Liver (tissue), 10 donors: ENCODE measurements at places on chromosomes 5 and 9. TPM values are rescaled to one million over a fixed set of nuclear protein-coding genes. Genes with fewer than 3 reads are reported as not detected.
A peak's percentile ranks its signal among the peaks of the same experiment; 100 is the strongest.

Gene HARS2
- 10.8 TPM for total RNA-seq

Gene HMGXB3
- total RNA-seq = 22.9 TPM

Gene SAPCD2
- total RNA-seq = 0.08 TPM

Gene TOR1A
- total RNA-seq = 18.3 TPM

Gene IL31RA
- total RNA-seq = not detected

Gene GMCL2
- not detected for total RNA-seq

Gene FRRS1L
- total RNA-seq = 0.51 TPM

Gene NMUR2
- not detected for total RNA-seq

Gene PCDHGA4
- 0.23 TPM for total RNA-seq

Gene LOX
- 1.0 TPM for total RNA-seq

Gene SLC4A9
- not detected for total RNA-seq

DNA sequence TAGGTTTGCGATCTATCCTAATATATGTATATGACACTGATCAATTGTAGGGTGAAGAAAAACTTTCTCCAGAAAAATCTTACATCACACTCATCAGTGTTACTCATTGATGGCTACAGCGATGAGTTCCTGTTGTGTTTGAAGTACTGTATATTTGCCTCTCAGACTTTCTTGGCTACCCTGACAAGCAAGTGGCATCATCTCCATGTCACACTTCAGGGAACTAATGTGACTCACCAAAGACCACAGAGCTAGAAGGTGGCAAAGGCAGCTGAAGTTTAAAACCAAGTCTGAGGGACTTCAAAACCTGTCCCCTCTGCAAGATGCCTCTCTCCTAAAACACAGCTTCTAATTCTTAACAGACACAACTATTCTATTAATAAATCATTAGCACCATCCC lies 451.4 kb downstream of the CTNND2 start:
- H3K4me1 ChIP-seq = no peaks in the 10 kb centered on the region
- H3K36me3 ChIP-seq = no peaks in the 10 kb centered on the region
- no peak overlapping the region for H3K4me3 ChIP-seq
- no peak for DNase-seq
- no peak overlapping the region for H3K27ac ChIP-seq

GRCh38 chr5:127451096-127451495 lies 66.3 kb upstream of the PRRC1 start:
- no peaks in the 10 kb centered on the region for H3K36me3 ChIP-seq
- no peaks in the 10 kb centered on the region for H3K27me3 ChIP-seq
- no peaks in the 10 kb centered on the region for H3K4me1 ChIP-seq
- no peak overlapping the region for H3K27ac ChIP-seq
- H3K4me3 ChIP-seq = no peak overlapping the region

DNA sequence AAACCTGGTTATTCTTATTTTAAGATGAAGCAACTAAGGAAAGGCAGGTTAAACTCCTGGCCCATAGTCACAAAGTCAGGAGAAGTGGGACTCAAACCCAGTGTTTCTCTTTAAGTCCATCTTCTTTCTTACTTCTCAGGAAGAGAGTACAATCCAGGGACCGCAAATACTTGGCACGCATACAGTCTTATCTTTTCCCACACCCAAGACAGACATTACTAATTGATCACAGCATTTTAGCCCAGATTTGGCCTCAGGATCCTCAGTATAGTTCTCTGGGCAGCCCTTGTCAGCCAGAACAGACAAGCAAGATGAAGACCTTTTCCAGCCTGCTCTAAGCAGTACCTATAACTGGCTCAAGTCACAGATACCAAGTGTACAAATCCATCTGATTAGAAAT lies 125.5 kb upstream of the RAI14 start:
- no peak overlapping the region for H3K27ac ChIP-seq
- H3K4me1 ChIP-seq = peaks cover 3% of the 10 kb centered on the region
- no peaks in the 10 kb centered on the region for H3K27me3 ChIP-seq
- H3K4me3 ChIP-seq = no peak overlapping the region

- no peaks in the 10 kb centered on the region for H3K27me3 ChIP-seq
- no peaks in the 10 kb centered on the region for H3K4me1 ChIP-seq
- no peak overlapping the region for H3K27ac ChIP-seq
Observed at GRCh38 chr5:74070766-74071165, 444.8 kb downstream of the ARHGEF28 start.

DNA sequence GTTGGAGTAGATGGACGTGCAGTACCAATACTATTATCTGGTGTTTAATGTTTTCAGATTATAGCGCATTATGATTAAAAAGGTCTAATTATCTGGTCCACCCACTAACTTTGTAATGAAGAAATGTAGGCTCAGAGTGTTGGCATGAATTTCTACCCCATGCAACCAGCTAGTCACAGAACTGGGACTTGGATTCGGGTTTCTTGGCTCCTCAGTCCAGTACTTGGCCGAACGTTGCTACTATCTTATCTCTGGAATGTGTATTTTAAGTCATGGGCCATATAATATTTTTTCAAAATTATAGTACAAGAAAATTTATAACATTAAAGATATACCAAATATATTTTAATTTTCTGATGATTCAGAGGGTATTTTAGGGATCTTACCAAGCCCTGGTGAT lies 657.5 kb upstream of the DMAC1 start:
- no peak overlapping the region for H3K4me3 ChIP-seq
- no peak overlapping the region for H3K27ac ChIP-seq
- H3K36me3 ChIP-seq = no peaks in the 10 kb centered on the region
- no peaks in the 10 kb centered on the region for H3K4me1 ChIP-seq

DNA sequence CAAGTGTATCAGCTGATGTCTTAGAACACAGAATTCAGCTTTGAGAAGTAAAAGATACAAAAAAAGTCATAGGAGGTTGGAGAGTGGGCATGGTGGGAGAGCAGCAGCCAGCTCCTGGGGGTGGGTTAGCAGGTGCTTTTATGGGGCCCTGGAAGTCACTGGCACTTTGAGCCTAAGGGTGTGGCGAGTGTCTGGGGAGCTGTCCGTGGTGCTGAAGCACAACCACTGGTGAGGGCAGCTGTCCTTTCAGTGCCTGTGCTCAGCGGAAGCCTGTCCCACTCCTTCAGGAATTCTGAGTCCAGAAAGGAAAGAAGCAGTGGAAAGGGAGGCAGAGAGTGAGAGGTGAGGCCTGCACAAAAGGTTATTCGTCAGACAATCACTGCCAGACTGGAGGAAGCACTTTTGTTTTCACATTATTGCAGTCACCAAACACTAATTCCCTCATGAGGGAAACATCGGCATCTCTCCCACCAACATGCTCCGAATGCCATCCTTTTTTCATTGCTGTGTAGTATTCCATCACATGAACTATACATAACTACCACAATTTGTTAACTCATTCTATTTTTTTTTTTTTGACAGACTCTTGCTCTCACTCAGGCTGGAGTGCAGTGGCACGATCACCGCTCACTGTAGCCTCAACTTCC lies 59.4 kb upstream of the RAPGEF1 start:
- H3K4me1 ChIP-seq = no peaks in the 10 kb centered on the region
- DNase-seq = peak; percentile 65
- H3K27me3 ChIP-seq = no peaks in the 10 kb centered on the region
- H3K36me3 ChIP-seq = no peaks in the 10 kb centered on the region

GRCh38 chr5:96110300-96110699 lies 148.6 kb upstream of the ELL2 start:
- H3K36me3 ChIP-seq = no peaks in the 10 kb centered on the region
- H3K27ac ChIP-seq = no peak overlapping the region
- H3K4me1 ChIP-seq = peaks cover 10% of the 10 kb centered on the region
- no peak for DNase-seq

DNA sequence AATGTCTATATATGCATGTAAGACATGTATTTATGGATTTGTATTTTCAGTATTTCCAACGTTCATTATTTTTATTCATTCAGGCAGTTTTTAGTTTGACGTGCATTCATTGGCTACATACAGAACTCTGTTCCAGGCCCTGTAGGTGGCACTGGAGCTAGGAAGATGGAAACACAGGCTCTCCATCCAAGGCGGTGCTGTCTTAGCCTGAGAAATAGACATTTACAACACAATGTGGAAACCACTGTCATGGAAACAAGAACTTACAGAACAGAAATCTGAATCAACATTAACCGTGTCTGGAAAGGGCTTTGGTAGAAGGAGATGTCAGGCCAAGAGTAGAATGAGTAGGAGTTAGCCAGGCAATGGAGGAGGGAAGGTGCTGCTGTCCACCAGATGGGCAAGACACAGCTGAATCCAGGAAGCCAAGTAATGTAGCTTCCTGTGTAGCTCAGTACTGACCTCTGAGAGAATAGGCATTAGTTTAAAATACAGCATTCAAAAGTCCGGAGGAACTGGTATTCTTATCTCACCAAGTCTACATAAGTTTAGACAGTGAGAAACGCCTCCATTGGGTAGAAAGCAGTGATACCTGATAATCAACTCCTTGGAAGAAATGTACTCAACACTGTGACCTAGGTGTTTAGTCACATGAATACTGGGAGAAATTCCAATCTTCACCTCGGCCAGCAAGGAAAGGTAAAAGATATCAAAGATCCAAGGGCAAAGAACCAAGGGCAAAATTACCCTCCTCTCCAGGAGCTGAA lies 388.6 kb upstream of the CDH6 start:
- H3K27ac ChIP-seq = no peak overlapping the region
- H3K36me3 ChIP-seq = no peaks in the 10 kb centered on the region
- no peaks in the 10 kb centered on the region for H3K4me1 ChIP-seq
- no peaks in the 10 kb centered on the region for H3K27me3 ChIP-seq
- H3K4me3 ChIP-seq = no peak overlapping the region
- DNase-seq = no peak

DNA sequence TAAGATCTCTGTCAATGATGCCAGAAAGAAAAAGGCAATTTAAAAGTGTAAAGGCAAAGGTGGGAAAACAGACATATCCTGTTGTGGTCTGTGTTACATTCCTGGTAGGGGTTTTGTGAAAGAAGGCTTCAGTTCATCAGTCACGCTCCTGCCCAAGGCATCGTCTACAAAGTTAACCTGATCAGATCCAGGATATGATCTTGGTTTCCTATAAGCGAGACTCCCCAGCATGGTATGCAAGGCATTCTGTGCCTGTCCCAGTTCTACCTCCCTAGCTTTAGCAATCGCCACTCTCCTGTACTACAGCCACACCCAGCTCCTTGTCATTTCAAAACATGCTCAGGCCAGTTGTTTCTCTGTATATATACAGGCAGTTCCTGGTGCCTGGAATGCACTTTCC lies 58.0 kb upstream of the PTPN3 start:
- no peak for DNase-seq
- no peak overlapping the region for H3K4me3 ChIP-seq
- H3K4me1 ChIP-seq = no peaks in the 10 kb centered on the region
- no peaks in the 10 kb centered on the region for H3K36me3 ChIP-seq

- H3K36me3 ChIP-seq = no peaks in the 10 kb centered on the region
- H3K4me1 ChIP-seq = peaks cover 3% of the 10 kb centered on the region
- H3K4me3 ChIP-seq = no peak overlapping the region
- H3K27me3 ChIP-seq = no peaks in the 10 kb centered on the region
Observed at GRCh38 chr9:89751079-89751825, 146.4 kb downstream of the GADD45G start.

- H3K4me1 ChIP-seq = no peaks in the 10 kb centered on the region
- no peaks in the 10 kb centered on the region for H3K36me3 ChIP-seq
- no peak overlapping the region for H3K4me3 ChIP-seq
- no peak overlapping the region for H3K27ac ChIP-seq
- no peaks in the 10 kb centered on the region for H3K27me3 ChIP-seq
Observed at GRCh38 chr9:6938873-6939272, 181.1 kb downstream of the KDM4C start.

- no peak for DNase-seq
- no peak overlapping the region for H3K27ac ChIP-seq
- no peaks in the 10 kb centered on the region for H3K36me3 ChIP-seq
Observed at GRCh38 chr5:171647904-171648260, 137.7 kb upstream of the SMIM23 start.

- H3K4me3 ChIP-seq = no peak overlapping the region
- no peaks in the 10 kb centered on the region for H3K27me3 ChIP-seq
- H3K36me3 ChIP-seq = no peaks in the 10 kb centered on the region
- no peaks in the 10 kb centered on the region for H3K4me1 ChIP-seq
- no peak for DNase-seq
Observed at GRCh38 chr9:1002678-1003077, 26.2 kb downstream of the DMRT3 start.

DNA sequence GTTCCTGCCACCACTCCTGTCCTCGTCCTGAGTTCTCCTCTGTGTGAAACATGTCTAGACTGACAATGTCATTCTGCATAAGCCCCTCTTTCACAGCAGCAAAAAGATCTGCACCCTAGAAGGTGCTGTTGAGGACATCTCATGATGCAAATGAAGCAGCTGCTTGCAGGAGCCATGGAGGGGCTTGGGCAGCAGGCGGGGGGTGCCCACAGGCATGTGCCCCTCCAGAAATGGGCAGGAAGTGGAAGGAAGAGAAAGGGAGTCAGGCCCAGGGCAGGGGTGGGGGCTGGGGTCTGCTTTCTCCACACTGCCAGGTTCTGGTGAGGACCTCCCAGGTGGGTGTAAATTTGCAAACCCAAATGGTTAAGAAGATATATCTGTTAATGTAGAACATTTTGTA lies 54.5 kb upstream of the KCNMB1 start:
- no peaks in the 10 kb centered on the region for H3K27me3 ChIP-seq
- H3K4me3 ChIP-seq = no peak overlapping the region
- H3K36me3 ChIP-seq = no peaks in the 10 kb centered on the region
- peak; percentile 8 for DNase-seq
- no peaks in the 10 kb centered on the region for H3K4me1 ChIP-seq
- H3K27ac ChIP-seq = no peak overlapping the region

DNA sequence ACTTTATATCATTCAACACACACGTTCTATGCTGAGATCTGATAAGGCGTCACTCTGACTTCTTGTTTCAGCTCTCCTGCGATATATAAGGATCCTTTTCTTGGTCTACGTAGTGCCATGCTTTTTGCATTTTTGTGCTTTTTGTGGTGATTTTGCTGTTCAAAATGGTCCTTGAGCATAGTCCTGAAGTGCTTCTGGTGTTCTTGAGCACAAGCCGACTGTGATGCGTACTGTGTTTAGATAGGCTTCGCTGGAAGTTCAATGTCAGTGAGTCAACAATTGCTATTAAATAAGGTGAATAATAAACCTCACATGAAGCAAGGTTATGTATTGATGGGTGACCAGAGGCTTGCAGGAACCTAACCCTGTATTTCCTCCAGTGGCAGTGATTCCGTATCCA lies 46.8 kb downstream of the ACO1 start:
- no peak overlapping the region for H3K4me3 ChIP-seq
- peaks cover 17% of the 10 kb centered on the region for H3K4me1 ChIP-seq
- no peak overlapping the region for H3K27ac ChIP-seq
- H3K27me3 ChIP-seq = no peaks in the 10 kb centered on the region

DNA sequence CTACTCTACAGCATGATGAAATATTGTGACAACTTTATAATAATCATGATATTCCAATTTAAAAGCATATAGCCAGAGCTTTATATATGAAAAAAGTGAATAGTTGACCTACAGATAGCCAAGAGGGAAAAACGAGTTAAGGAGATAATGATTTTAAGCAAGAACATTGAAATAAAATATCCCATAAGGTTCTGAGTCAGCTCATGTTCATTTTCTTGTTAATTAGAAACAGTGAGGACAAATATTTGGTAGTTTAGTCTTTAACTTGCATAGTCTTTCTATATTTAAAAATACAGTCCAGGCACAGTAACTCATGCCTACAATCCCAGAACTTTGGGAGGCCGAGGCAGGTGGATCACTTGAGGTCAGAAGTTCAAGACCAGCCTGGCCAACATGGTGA lies 55.8 kb upstream of the CDH6 start:
- H3K27me3 ChIP-seq = no peaks in the 10 kb centered on the region
- no peak overlapping the region for H3K4me3 ChIP-seq
- DNase-seq = no peak
